ENCODE measurements at places on chromosomes 5 and 9. TPM values are rescaled to one million over a fixed set of nuclear protein-coding genes. Genes with fewer than 3 reads are reported as not detected.

The FOXD1 gene
- not detected for total RNA-seq

The CER1 gene
- total RNA-seq = not detected

The IL13 gene
- 4.9 TPM for total RNA-seq

The LHX3 gene
- not detected for total RNA-seq

The FABP6 gene
- total RNA-seq = not detected

The TMEM252 gene
- total RNA-seq = not detected

The MEF2C gene
- total RNA-seq = 0.41 TPM

The KIF3A gene
- total RNA-seq = 7.9 TPM

The UNC13B gene
- total RNA-seq = 0.45 TPM

The PCDHGC4 gene
- not detected for total RNA-seq

The NMRK1 gene
- 50.2 TPM for total RNA-seq

The PCDHGA3 gene
- not detected for total RNA-seq

The IL9 gene
- not detected for total RNA-seq

The DELE1 gene
- 85.8 TPM for total RNA-seq

The SLC24A2 gene
- total RNA-seq = not detected

The OR1J4 gene
- not detected for total RNA-seq

The SOX30 gene
- 0.12 TPM for total RNA-seq

The PCDHA9 gene
- not detected for total RNA-seq

The TLX3 gene
- not detected for total RNA-seq

The ALDH7A1 gene
- 3.4 TPM for total RNA-seq

The AJM1 gene
- 5.6 TPM for total RNA-seq

The ALDH1B1 gene
- total RNA-seq = 10.3 TPM

The BARHL1 gene
- not detected for total RNA-seq

The ZNF462 gene
- total RNA-seq = 0.48 TPM

The FOXD4L6 gene
- total RNA-seq = not detected

The TEX48 gene
- total RNA-seq = not detected

The MCTP1 gene
- total RNA-seq = not detected

The GPR151 gene
- total RNA-seq = not detected

The PCDHGB1 gene
- total RNA-seq = not detected

The CCL28 gene
- total RNA-seq = 18.4 TPM

The AIF1L gene
- total RNA-seq = 2.1 TPM

The IL31RA gene
- not detected for total RNA-seq

The SPINK6 gene
- not detected for total RNA-seq

The HMMR gene
- total RNA-seq = 52.6 TPM

The GLRA1 gene
- not detected for total RNA-seq

The GPR150 gene
- total RNA-seq = 1.8 TPM

The EIF4E1B gene
- not detected for total RNA-seq

The ADAMTSL1 gene
- not detected for total RNA-seq

The CNTFR gene
- not detected for total RNA-seq

Measured in activated naive CD4-positive, alpha-beta T cell treated with anti-CD3 and anti-CD28 coated beads, Interleukin-2, amount 10 ng/mL, durations not matched to agents 5 hours and 36 hours (primary cell).